ENCODE measurements at places on chromosomes 1 and 21.

- DNase-seq = no peak
Measured at GRCh38 chr1:208499601-208500000, 255.4 kb upstream of the PLXNA2 start.

GRCh38 chr21:42555756-42556438 lies 42.2 kb downstream of the SLC37A1 start:
- DNase-seq = no peak

GRCh38 chr1:2984399-2985061 lies 36.7 kb upstream of the ACTRT2 start:
- no peak for DNase-seq

DNA sequence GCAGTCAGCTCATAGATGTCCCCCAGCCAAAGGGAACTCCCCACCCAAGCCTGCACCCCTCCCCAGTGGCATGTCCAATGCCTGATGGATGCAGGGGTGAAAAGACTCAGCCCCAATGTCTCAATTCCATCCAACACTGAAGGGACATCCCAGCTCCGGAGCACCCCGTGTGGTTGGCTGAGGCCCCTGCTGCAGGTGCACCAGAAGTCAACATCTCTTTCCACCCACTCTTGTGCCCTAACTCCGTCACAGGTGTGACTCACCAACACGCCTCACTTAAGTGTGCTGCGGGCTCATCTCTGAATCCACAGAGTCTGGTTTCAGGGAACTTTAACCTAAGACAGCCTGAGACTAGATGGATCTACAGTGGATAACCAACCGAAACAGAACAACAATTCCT lies 40.9 kb upstream of the ZBTB18 start:
- DNase-seq = no peak

GRCh38 chr21:15496911-15497310 lies 232.9 kb upstream of the USP25 start:
- DNase-seq = no peak
